Cerebellar nuclear complex (tissue), 1 donor: ENCODE measurements at places on chromosomes 2 and 18.

- DNase-seq: no peak
Observed at GRCh38 chr18:8121101-8121500, 488.1 kb upstream of the RAB12 start.

GRCh38 chr2:151976945-151977353 lies 121.9 kb downstream of the CACNB4 start:
- no peak for DNase-seq

DNA sequence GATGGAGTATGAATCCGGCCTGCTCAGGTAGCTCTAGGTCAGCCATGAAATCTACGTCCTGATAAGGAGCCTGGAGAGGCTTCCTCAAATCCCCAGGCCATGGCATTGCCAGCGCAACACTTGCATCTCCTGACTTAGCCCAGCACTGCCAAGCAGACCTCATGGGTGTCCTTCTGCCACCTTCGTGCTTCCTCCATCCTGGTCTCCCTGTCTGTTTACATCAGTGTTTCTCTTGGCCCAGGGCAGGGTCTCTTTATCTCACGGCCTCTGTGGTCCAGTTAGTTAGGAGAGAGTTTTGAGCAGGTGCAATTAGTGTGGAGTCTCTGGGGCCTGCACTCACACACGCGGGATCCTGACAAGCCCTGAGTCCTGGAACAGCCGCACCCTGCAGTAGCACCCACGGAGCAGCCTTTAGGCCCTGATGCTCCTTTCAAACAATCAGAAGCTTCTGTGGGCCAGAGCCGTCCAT lies 193.1 kb upstream of the ARL4C start:
- no peak for DNase-seq

GRCh38 chr2:98444436-98445176 lies at the start of gene INPP4A:
INPP4A (plus strand) TSS chr2:98444858; CDS start chr2:98520049, 75,191 bp downstream.
- no peak for DNase-seq

- no peak for DNase-seq
Observed at GRCh38 chr18:22024924-22025323, 144.5 kb upstream of the GATA6 start.

GRCh38 chr2:66717973-66718372 lies 283.0 kb downstream of the MEIS1 start:
- DNase-seq: no peak

GRCh38 chr2:220025207-220025606 lies 397.8 kb downstream of the SLC4A3 start:
- DNase-seq: no peak

- DNase-seq: no peak
Observed at GRCh38 chr2:41294331-41294730, 753.5 kb upstream of the PKDCC start.

DNA sequence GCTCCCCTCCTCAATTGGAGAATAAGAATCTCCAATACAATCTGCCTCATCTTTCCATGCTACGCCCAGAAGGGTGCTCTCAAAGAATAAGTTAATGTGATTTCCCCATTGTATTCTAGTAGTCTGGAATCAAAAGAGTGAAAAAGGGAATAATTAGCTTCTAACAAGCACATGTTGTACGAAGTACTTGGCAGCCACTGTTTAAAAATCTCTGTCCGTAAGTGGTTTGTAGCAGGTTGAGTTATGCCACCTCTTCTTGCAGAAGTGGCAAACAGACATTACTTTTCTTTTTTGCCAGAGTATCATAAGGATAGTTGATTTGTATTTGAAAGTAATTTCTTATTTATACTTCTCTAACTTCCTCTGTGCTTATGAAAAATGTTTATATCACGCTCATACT lies 184.7 kb downstream of the CD226 start:
- DNase-seq: no peak
